HepG2 (cell line): ENCODE measurements at places on chromosomes 16 and 17. TPM values are rescaled to one million over a fixed set of nuclear protein-coding genes. Genes with fewer than 3 reads are reported as not detected.

CHST4 gene
- total RNA-seq: not detected in 2 replicates

P4HB gene
- total RNA-seq: 337 and 782 TPM in 2 replicates

OR1A1 gene
- total RNA-seq: not detected in 2 replicates

KRTAP16-1 gene
- not detected in 2 replicates for total RNA-seq

DNA sequence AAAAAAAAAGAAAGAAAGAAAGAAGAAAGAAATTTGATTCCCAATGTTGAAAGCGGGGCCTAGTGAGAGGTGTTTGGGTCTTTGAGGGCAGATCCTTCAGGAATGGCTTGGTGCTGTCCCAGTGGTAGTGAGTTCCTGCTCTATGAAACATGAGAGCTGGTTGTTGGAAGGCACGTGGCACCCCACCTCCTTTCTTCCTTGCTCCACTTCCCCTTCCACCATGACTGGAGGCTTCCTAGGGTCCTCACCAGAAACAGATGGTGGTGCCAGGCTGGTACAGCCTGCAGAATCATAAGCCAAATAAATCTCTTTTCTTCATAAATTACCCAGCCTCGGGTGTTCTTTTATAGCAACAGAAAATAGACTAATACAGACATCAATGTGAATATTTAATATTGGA lies 147.3 kb upstream of the KCNJ18 start:
- H3K4me3 ChIP-seq: no peak overlapping the region
- no peak overlapping the region for H3K27ac ChIP-seq
- no peaks in the 10 kb centered on the region for H3K27me3 ChIP-seq
- peaks cover 20% of the 10 kb centered on the region for H3K4me1 ChIP-seq
- DNase-seq: no peak
- peaks cover 3% of the 10 kb centered on the region; the same call in 1 of the 2 replicates for H3K36me3 ChIP-seq
